ENCODE measurements at places on chromosomes 6 and 20. TPM values are rescaled to one million over a fixed set of nuclear protein-coding genes. Genes with fewer than 3 reads are reported as not detected.
A peak's percentile ranks its signal among the peaks of the same experiment; 100 is the strongest.

Gene TMX4
- 12.8 TPM for total RNA-seq

Gene GGTLC1
- not detected for total RNA-seq

Gene RALY
- 90.2 TPM for total RNA-seq

DNA sequence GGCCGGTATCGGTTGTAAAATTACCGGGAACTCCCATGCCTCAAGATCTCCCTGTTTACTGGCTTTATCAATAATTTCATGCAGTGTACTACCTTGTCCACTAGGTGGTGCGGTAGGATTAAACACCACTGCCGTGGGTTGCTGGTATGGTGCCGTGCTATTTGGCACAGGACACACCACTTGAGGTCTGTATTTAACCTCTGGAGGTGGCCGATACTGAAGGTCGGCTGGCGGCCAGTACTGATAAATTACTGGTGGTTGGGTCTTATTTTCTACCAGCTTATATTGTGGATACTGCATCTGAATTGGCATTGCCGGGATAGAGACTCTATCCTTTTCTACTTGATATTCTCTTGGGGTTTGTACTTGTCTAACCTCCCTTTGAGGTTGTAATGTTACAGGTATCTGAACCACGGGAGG is 14.3 kb upstream of the PTCRA start:
- no peaks in the 10 kb centered on the region for H3K36me3 ChIP-seq
- H3K27ac ChIP-seq: peak overlapping the region; percentile 96
- H3K4me3 ChIP-seq: peak overlapping the region; percentile 16
- H3K27me3 ChIP-seq: no peaks in the 10 kb centered on the region

DNA sequence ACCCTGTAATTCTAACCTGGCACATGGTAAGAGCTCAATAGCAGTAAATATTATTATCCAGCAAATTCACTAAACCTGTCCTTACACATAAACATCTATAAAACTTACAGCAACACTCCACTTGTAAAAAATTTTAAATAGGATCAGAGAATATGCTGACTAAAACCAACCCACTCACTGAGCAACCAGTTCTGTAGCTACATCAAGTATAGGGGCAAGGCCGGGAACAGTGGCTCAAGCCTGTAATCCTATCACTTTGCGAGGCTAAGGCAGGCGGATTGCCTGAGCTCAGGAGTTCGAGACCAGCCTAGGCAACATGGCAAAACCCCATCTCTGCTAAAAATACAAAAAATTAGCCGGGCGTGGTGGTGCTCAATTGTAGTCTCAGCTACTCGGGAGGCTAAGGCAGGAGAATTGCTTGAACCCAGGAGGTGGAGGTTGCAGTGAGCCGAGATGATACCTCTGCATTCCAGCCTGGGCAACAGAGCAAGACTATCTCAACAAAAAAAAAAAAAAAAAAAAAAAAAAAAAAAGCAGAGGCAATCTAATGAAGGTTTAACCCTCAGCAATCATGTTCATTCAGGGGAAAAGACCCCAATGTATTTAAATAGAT is 6.8 kb downstream of the STAU1 start:
- no peaks in the 10 kb centered on the region for H3K27me3 ChIP-seq
- no peak overlapping the region for H3K27ac ChIP-seq
- H3K4me1 ChIP-seq: peaks cover 5% of the 10 kb centered on the region
- DNase-seq: no peak
- peaks cover 8% of the 10 kb centered on the region for H3K36me3 ChIP-seq

DNA sequence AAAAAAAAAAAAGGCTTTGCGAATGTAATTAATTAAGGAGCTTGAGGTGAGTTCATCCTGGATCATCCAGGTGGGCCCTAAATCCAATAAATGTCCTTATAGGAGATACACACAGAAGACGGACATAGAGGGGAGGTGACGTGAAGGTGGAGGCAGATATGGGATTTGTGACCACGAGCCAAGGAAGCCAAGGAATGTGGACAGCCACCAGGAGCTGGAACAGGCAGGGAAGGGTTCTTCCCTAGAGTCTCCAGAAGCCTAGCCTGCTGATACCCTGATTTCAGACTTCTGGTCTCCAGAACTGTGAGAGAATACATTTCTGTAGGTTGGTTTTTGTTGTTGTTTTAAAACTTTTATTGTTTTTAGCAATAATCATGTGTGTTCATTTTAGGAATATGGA is 6.7 kb upstream of the ATRN start:
- H3K36me3 ChIP-seq: no peaks in the 10 kb centered on the region
- no peak overlapping the region for H3K4me3 ChIP-seq
- no peaks in the 10 kb centered on the region for H3K4me1 ChIP-seq
- H3K27me3 ChIP-seq: no peaks in the 10 kb centered on the region
- DNase-seq: no peak
- H3K27ac ChIP-seq: no peak overlapping the region

Gene TP53INP2
- 0.33 TPM for total RNA-seq

DNA sequence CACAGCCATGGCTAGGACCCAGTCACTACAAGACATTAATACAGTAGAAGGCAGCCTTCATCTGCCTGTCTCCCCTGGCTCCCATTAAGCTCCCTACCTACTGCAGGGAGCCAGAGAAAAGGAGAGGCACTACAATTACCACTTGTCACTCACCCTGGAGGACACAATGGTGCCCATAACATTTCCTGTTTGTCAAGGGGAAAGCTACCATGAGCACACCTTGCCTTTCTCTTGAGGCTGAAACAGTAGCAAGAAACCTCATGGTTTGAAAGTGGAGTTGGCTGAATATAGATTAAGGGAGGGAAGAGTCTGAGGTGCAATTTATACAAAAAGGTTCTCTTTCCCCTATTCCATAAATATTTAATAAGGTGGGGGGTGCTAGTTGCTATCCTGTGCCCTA is 27.9 kb downstream of the STK38 start:
- no peak overlapping the region for H3K4me3 ChIP-seq
- no peaks in the 10 kb centered on the region for H3K4me1 ChIP-seq
- DNase-seq: no peak
- peaks cover 35% of the 10 kb centered on the region for H3K36me3 ChIP-seq
- H3K27ac ChIP-seq: no peak overlapping the region
- H3K27me3 ChIP-seq: no peaks in the 10 kb centered on the region

GRCh38 chr6:42390228-42390934 is 61.3 kb downstream of the TRERF1 start:
- no peaks in the 10 kb centered on the region for H3K27me3 ChIP-seq
- H3K4me1 ChIP-seq: peaks cover 72% of the 10 kb centered on the region
- peak overlapping the region; percentile 92 for H3K27ac ChIP-seq
- peak overlapping the region; percentile 6 for H3K4me3 ChIP-seq
- peak; percentile 74 for DNase-seq

- DNase-seq: no peak
- no peak overlapping the region for H3K4me3 ChIP-seq
- H3K4me1 ChIP-seq: peaks cover 7% of the 10 kb centered on the region
- no peak overlapping the region for H3K27ac ChIP-seq
- no peaks in the 10 kb centered on the region for H3K27me3 ChIP-seq
- H3K36me3 ChIP-seq: no peaks in the 10 kb centered on the region
These were observed 92.9 kb downstream of the SAMD3 start for GRCh38 chr6:130129762-130130246.

- no peak overlapping the region for H3K4me3 ChIP-seq
- no peaks in the 10 kb centered on the region for H3K36me3 ChIP-seq
- DNase-seq: peak; percentile 73
- peaks cover 36% of the 10 kb centered on the region for H3K4me1 ChIP-seq
- peak overlapping the region; percentile 62 for H3K27ac ChIP-seq
These were observed 58.4 kb downstream of the HIVEP2 start for GRCh38 chr6:142886431-142887170.

DNA sequence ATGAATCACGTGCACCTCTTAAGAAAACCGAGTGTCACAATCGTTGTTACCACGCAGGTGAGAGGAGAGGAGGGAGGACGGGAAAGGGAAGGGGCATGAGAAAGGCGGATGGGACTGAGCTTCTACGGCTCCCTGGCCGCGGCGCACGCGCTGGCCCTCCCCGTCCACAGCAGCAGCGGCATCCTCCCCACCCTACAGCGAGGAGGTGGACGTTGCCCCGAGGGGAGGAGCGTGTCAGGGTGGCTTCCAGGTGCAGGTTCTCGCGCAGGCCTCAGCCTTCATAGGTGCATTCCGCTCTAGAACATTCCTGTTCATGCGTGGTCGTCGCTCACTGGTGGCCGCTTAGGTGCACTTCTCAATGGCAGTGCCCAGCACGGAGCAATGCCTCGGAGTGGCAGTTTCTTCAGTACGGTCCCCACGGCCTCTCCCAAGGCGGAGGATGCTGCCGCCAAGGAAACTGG is 29.7 kb upstream of the AFDN start:
- no peak for DNase-seq
- H3K4me3 ChIP-seq: no peak overlapping the region
- H3K27me3 ChIP-seq: peaks cover 53% of the 10 kb centered on the region
- H3K27ac ChIP-seq: no peak overlapping the region
- H3K4me1 ChIP-seq: no peaks in the 10 kb centered on the region

Gene C6orf136
- 9.5 TPM for total RNA-seq

DNA sequence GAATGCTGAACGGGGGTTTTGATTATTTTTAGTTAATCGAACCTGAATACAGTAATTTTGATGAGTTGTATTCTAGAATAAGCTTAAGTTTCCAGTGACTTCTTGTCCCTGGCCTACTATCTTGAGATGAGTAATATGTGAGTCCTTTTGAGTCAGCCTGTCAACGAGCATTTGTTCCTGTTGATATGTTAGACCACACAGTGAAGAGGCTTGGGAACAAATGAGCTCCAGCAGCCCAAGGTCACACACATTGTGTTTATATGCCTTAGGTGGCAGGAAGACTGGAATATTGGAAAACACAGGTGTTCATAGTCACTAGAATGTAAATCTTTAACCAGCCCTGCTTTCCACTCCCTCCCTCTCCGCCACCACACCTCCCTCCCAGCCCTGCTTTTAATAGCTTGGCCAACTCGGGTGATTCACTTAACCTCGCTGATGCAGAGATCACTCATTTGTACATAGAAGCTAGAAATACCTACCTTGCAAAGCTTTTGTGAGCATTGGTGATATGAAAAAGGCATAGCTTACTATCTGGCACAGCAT is 9.1 kb downstream of the SMPDL3A start:
- no peaks in the 10 kb centered on the region for H3K27me3 ChIP-seq
- no peak overlapping the region for H3K4me3 ChIP-seq
- H3K4me1 ChIP-seq: no peaks in the 10 kb centered on the region
- no peak for DNase-seq
- no peaks in the 10 kb centered on the region for H3K36me3 ChIP-seq
- H3K27ac ChIP-seq: no peak overlapping the region

DNA sequence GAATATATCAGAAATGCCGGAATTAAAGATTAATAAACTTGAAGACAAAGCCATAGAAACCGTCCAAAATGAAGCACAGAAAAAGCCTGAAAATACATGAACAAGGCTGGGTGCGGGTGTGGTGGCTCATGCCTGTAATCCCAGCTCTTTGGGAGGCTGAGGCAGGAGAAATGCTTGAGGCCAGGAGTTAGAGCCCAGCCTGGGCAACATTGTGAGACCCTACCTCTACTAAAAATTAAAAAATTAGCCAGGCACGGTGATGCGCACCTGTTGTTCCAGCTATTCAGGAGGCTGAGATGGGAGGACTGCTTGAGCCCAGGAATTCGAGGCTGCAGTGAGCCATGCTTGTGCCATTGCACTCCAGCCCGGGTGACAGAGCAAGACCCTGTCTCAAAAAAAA is 32.9 kb downstream of the REV3L start:
- H3K4me1 ChIP-seq: no peaks in the 10 kb centered on the region
- H3K27me3 ChIP-seq: no peaks in the 10 kb centered on the region
- no peak overlapping the region for H3K4me3 ChIP-seq
- no peak for DNase-seq
- no peaks in the 10 kb centered on the region for H3K36me3 ChIP-seq

Gene GUCA1A
- 0.19 TPM for total RNA-seq

GRCh38 chr6:154402081-154402780 is 45.6 kb upstream of the IPCEF1 start:
- H3K36me3 ChIP-seq: no peaks in the 10 kb centered on the region
- no peaks in the 10 kb centered on the region for H3K4me1 ChIP-seq
- no peak overlapping the region for H3K27ac ChIP-seq
- no peaks in the 10 kb centered on the region for H3K27me3 ChIP-seq
- DNase-seq: no peak

Gene HTR1B
- total RNA-seq: not detected

DNA sequence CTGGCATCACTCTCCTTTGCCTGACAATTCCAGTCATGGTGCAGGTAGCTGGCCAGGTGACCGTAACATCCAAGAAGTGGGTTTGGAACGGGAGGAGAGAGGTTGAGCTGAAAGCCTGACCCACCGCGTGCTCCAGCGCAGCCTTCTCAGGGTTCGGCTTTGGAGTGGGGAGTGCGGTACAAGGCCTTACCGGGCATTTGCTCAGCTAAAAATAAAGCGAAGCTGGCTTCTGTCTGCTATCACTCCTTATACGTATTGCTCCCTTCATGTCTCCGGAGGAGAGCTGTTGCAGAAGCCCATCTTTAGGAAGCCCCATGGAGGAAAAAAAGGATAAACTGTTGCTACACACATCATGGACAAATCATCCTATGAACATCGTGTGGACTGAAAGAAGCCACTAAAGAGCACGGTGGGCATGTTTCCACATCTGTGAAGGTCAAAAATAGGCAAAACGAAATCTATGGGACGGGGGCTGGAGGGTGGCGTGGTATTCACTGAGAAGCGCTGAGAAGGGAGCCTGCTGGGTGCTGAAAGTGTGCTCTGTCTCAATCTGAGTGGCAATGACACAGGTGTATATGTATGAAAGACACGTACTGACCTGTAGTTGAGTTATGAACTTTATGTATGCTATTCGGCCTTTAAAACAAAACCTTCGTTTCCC is 57.2 kb upstream of the TAB2 start:
- H3K27ac ChIP-seq: no peak overlapping the region
- no peaks in the 10 kb centered on the region for H3K36me3 ChIP-seq
- H3K27me3 ChIP-seq: no peaks in the 10 kb centered on the region
- no peak for DNase-seq
- H3K4me1 ChIP-seq: peaks cover 18% of the 10 kb centered on the region
- H3K4me3 ChIP-seq: no peak overlapping the region

DNA sequence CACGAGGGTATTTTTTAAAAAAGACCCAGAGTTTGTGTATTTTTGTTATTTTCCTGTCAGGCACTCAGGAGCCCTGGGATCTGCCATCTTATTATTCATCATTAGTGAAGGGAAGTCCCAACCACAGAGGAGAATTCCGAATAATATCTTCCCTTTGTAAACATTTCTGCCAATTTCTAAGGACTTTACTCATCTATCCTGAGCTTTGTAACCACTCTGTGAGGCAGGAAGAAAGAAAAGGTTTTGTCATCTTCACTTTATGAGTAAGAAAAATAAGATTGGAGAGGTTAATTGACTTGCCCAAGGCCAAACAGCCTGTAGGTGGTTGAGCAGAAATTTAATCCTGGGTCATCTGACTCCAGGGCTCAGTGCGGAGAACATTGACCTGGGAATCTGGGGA is 23.0 kb upstream of the IYD start:
- H3K4me1 ChIP-seq: no peaks in the 10 kb centered on the region
- no peak overlapping the region for H3K4me3 ChIP-seq
- no peaks in the 10 kb centered on the region for H3K36me3 ChIP-seq
- no peak for DNase-seq
- no peaks in the 10 kb centered on the region for H3K27me3 ChIP-seq

DNA sequence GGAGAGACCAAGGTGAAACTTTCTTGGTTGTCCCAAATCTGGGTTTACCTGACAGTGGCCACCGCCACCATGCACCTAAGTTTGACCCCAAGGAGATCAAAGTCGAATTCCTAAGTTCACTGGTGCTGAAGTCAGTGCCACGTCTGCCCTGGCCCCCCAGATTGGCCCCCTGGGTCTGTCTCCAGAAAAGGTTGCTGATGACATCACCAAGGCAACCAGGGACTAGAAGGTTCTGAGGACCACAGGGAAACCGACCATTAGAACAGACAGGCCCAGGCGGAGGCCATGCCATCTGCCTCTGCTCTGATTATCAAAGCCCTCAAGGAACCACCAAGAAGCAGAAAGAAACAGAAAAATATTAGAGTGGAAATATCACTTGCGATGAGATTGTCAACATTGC is 91.2 kb downstream of the DLL1 start:
- H3K36me3 ChIP-seq: no peaks in the 10 kb centered on the region
- H3K4me1 ChIP-seq: no peaks in the 10 kb centered on the region
- no peak for DNase-seq
- H3K27ac ChIP-seq: no peak overlapping the region
- no peak overlapping the region for H3K4me3 ChIP-seq

All from thymus (tissue), 14 donors.